ENCODE measurements at places on chromosomes 4 and X.
A peak's percentile ranks its signal among the peaks of the same experiment; 100 is the strongest.

- no peak for DNase-seq
These were observed 661 bp downstream of the SPIN4 start for GRCh38 chrX:63350465-63350877.

DNA sequence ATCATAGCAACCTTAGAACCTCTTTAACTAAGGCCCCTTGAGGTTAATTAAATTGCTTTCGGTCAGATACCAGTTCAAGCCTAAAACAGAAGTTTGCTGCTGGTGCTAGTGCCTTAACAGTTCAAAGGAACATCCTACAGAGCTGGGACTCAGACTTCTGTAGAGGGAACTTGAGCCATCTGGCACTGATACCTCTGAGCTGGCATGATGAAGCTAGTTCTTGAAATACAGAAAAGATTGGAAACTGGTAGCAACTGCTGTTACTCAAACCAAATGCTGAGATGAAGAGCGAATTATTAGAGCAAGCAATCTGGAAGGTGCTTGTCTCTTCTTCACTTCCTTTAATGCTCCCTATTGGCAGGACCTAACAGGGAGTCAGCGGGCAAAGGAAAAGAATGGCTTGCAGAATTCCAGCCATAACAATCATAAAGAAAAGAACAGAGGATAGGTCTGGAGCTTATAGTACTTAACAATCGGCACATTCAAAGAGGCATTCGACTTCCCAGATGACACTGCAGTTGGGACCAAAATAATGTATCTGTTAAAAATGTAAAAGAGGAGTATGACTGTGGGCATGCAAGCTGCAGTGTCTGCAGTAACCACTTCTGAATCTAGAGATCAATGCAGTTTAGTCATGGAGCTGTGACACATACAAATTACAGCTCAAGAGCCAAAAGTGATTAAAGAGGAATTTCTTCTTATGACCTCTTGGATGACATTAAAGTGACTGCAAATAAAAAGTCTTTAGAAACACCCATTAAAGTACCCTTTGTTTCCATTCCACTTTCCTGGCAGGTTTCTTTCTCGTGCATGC lies 298.9 kb downstream of the PDGFC start:
- DNase-seq = no peak

GRCh38 chr4:10033191-10033881 lies 12.0 kb upstream of the SLC2A9 start:
- DNase-seq = peak; percentile 64

GRCh38 chr4:161704040-161704439 lies 459.8 kb downstream of the FSTL5 start:
- DNase-seq = no peak

GRCh38 chrX:13103188-13103913 lies 58.9 kb upstream of the FAM9C start:
- peak; percentile 30 for DNase-seq

All from suppressor macrophage treated with lipopolysaccharide for 4 hours (primary cell).